Caki2 (cell line): ENCODE measurements at places on chromosomes 12 and 14.

DNA sequence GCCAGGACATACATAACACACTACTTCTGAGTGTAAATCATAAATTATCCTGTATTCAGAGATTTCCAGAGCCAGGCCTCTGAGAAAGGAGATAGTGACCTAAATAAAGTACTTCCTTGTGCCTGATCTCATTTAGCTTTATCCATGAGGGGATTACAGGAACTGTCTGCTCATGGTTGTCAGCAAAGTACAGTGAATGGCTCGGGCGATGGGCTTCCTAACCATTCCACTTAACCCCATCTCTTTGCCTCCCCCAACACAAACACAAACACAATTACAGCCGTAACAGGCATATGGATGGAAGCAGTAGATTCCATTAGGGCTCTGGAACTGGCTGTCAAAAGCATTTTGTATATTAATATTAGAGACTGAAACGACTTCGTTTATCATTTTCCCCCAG, 206.7 kb upstream of the CPNE8 start:
- no peak for DNase-seq

- DNase-seq, result no peak
Measured at GRCh38 chr12:45688183-45688582, 41.3 kb upstream of the ARID2 start.

GRCh38 chr12:823028-823698, 70.8 kb downstream of the WNK1 start:
- no peak for DNase-seq

- peak; percentile 44 for DNase-seq
Measured at GRCh38 chr12:120944645-120945217, 33.6 kb upstream of the HNF1A start.

DNA sequence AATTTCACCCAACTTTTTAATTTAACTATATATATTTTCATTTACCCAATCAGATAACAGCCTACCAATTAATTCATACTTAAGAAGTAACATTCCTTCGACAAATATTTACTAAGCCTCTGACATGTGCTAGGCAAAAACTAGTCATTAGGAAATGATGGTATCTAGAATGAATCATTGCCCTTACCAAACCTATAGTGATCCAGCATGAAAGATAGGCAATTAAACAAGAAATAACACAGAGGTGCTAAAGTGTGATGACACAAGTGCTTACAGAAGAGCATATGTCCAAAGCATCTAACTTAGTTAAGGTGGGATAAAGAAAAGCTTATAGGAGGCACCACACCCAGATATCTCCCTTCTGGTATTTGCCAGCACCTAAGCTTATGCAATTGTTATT, 166.5 kb upstream of the RASSF8 start:
- DNase-seq, result no peak
